ENCODE measurements at places on chromosomes 4 and X. TPM values are rescaled to one million over a fixed set of nuclear protein-coding genes. Genes with fewer than 3 reads are reported as not detected.

CYLC1 gene
- total RNA-seq: not detected

TMPRSS11E gene
- not detected for total RNA-seq

GRCh38 chr4:6855692-6856297 is 53.8 kb upstream of the TBC1D14 start:
- DNase-seq: peak; percentile 60
- no peaks in the 10 kb centered on the region for H3K4me1 ChIP-seq
- H3K27ac ChIP-seq: peak overlapping the region; percentile 77
- no peak overlapping the region for H3K4me3 ChIP-seq
- peaks cover 55% of the 10 kb centered on the region for H3K36me3 ChIP-seq

P2RY4 gene
- not detected for total RNA-seq

DNA sequence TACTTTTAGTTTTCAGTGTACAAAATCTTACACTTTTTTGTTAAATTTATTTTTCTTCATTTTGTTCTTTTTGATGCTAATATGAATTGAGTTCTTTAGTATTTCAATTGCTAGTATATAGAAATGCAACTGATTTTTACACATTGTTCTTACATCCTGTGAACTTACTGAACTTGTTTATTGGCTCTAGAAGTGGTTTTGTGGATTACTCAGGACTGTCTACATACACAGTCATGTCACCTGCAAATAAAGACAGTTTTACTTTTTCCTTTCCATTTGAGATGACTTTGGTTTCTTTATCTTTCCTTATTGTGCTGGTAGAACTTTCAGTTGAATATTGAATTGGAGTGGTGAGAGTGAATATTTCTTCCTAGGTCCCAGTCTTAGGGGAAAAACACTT is 40.8 kb upstream of the ANXA10 start:
- H3K4me1 ChIP-seq: no peaks in the 10 kb centered on the region
- no peaks in the 10 kb centered on the region for H3K27me3 ChIP-seq
- no peak overlapping the region for H3K27ac ChIP-seq
- H3K36me3 ChIP-seq: no peaks in the 10 kb centered on the region

Measured in K562 (cell line).